ENCODE measurements at places on chromosomes 12 and 14.

DNA sequence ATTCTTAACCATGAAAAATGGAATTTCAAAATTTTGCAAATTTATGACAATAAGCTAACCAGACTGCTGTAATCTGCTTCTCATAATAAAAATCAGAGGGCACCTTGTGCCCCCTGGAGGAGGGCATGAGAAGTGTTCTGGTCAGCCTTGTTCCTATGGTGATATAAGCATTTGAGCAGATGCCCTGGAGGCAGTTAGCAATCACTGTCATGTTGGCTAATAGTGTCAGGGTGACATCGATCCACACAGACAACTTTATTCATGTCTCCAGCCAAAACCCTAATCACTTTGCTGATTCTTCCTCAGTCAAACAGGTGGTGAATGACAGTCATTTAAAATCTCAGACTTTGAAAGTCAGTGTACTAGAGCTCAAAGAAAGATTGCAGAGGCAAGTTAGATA lies 943.0 kb downstream of the GALC start:
- peak; percentile 46 for DNase-seq

GRCh38 chr12:111360325-111360930 lies 8.5 kb downstream of the PHETA1 start:
- no peak for DNase-seq

DNA sequence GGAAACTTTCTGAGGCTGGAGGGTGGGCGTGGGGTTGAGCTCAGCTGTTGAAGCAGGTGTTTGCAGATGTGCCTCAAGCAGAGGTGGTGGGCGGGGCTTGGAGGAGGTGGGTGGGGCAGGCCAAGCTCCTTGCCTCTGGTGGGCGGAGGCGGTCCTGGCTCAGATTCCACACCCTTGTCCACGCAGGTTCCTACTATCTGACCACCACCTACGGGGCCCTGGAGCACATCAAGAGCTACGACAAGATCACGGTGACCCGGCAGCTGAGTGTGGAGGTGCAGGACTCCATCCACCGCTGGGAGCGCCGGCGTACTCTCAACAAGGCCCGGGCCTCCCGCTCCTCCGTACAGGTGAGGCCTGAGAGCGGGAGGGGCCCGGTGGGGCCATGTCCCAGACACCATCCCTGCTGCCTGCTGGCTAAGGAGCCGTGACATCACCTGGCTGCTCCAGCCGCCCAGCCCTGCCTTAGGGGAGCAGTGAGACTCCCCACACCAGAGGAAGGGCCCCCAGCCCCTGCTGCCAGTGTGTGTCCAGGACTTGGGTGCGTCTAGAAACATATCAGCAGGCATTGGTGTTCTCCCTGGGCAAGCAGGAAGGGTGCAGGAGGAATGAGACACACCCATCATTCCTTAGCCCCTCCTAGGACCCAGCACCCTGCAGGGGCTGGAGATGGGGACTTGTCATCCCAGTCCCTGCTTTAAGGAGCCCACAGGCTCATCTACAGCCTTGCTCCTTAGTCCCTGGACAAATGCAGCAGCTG lies 63.4 kb downstream of the LGMN start:
- peak; percentile 31 for DNase-seq

DNA sequence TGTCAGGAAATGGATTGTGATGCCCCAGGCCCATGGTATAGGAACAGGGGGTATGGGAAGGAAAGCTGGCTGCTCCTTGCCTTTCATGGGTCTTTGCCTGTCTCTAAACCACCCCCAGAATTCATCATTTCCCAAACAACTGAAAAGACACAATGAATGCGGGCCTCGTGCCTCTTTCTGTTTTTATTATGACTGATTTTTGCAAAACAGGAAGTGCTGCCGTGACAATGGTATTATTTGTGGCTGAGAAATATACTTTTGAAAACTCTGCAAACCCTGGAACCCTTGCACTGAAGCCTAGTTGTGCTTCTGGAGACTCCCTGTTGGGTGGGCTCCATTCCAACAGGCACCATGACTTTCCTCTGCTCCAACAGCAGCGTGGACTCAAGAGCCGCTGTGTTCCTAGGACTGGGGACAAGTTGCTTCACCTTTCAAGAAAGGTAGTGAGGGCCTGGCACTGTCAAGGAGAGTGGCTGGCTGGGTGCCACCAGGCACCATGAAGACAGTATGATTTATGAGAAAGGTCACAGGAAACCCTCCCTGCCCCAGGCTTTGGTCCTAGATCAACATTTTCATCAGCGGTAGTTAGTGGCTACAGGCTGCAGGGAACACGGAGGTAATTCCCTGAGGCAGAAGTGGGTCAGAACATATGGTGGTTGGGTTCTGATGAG lies 4.8 kb upstream of the DGLUCY start:
- DNase-seq: no peak

DNA sequence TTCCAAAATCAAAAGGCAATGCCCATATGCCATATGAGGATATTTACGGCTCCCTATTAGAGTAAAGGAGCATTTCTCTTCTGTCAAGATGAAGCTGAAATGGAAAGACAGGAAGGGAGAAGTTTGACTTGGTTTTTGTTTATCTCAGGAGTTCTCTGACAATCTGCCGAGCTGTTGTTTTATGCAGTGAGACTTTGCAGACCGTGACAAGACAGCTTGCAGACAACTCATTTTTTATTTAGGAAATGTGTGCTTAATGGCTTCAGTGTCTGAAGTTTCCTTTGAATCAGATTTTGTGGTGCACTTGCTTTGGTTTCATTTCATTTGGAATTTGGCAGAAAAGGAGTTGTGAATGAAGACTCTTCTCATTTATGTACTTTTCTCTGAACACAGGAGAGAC lies 145.4 kb downstream of the C12orf50 start:
- no peak for DNase-seq

DNA sequence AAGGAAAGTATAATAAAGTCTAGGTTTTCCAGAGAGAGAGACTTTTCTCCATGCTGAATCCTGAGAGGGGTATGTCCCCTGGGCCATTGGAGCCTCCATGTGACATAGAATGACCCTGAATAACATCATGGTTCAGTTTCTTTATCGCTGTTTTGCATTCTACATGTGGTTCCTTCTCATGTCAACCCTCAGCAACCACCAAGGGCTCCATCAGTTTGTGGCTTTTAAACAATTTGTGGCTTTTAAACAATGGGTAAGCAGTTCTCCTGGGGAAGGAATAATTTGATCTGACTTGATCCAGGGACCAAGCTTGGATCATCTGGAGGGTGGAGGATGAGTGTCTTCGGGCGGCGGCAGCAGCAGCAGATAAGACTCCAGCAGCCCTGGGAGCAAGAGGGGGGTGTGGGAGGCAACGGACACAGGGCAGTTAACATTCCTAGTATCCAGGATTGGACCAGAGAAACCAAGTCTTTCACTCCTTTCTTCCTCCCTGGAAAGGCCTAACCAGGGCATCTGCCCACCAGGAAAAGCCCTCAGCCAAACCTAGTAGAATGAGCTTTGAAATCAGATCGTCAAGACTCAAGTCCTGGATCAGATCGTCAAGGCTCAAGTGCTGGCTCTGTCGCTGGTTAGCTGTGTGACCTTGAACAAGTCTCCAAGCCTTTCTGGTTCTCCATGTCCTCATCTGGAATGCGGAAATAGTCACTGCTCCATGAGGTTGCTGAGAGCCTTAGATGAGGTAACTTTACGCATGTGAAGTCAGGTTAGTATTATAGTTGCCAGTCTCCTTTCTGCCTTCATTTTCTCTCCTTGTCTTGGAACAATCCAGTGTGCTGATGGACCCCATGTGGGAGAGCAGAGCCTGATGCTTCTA lies 27.8 kb upstream of the FAM222A start:
- no peak for DNase-seq
